ENCODE measurements at places on chromosomes 6 and 20.

GRCh38 chr20:5784735-5785134 lies 34.5 kb downstream of the SHLD1 start:
- no peak for DNase-seq

- DNase-seq: no peak
Measured at GRCh38 chr6:33772902-33773472, 15.9 kb downstream of the LEMD2 start.

DNA sequence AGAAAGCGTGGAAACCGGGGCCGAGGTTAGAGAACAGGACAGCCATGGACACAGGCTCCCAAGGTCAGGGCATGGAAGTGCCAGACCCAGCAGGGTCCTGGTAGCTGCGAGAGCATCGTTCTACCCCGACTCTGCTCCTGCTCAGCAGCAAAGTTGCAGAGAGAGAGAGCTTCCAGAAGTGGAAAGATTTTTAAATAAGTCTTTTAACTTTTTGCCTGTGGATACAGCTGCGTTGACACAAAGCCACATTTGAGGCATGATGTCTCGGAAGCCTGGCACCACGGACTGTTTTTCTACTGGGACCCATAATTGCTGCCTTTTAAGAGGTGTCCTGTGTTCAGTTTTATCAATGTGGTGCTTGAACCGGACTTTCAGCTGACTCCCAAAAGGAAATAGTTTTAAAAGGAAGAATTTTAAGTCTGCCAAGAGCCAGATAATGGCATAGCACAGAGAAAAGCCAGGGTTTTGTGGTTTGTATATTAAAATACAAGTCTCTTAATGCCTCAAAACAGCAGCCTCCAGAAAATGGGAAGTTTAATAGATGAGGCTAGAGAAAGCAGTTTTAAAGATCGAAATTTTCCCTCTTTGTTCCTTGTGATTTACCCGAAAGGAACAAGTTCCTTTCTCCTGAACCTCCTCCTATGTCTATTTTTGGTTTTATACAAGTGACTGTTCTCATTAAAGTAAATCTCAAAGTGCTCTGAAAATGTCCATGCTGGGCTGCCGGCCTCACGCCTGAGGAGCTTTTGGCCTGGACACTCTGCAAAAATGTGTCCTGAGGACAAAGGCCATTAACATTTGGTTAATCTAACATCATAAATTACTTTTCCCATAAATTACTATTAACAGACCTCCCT lies 91.5 kb downstream of the RIN2 start:
- no peak for DNase-seq

- no peak for DNase-seq
Measured at GRCh38 chr20:58790454-58790853, 60.2 kb downstream of the GNAS-AS1 start.

GRCh38 chr20:25042531-25043498 lies 15.1 kb downstream of the ACSS1 start:
- no peak for DNase-seq

DNA sequence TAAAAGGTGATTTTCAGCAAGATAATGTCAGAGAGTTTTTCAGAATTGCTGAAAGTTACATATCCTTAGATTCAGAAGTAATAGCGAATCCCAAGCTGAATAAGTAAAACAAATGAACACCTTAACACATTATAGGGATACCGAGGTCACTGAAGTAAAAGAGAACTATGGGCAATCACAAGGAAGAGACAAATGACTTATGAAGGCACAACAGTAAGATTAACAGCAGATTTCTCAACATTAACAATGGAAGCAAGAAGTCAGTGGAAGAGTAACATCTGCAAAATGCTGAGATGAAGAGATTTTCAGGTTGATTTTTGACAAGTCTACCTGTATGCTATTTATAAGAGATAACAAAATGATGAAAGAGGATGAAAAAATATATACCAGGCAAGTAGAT lies 86.1 kb upstream of the EZR start:
- DNase-seq: no peak

DNA sequence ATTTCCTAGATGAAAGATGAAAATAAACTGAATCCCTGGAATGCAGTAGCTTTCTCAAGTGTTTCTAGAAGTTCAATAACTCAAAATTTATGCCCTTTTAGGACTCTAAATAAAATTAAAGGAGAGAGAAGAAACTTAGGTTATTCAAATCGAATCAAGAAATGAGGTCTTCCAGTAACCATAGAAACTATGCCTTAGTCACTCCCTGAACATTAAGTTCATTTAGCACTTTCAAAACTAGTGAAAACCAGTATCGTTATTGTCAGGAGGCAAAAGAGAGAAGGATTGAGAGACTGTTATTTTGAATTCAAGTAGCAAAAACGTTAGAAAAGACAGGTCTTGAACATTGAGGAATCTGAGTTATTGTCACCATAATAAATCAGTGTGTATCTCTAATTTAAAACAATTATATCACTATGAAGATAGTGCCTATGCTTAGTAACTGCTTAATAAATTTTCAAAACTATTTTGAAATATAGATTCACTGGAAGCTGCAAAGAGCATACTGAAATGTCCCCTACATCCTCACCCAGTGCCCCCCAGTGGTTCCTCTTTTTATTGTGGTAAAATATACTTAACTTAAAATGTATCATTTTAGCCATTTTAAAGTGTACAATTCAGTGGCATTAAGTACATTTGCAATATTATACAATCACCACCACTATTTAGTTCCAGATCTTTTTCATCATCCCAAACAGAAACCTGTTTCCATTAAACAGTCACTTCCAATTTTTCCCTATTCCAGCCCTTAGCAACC lies 4.6 kb downstream of the RPP21 start:
- no peak for DNase-seq

GRCh38 chr6:11367638-11368199 lies 135.3 kb upstream of the NEDD9 start:
- DNase-seq: no peak

DNA sequence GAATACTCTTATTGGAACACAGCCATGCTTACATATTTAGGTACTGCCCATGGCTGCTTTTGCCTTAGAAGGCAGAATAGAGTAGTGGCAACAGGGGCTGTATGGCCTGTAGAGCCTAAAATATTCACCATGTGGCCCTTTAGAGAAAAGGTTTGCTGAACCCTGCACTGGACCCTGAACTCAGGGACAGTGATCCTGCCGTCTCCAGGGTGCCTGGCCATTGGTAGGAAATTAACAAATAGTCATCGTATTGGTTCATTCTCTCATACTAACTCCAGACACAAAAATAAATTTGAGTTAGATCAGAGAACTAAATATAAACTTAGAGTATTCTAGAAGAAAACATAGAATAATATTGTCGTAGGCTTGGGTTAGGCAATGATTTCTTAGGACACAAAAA lies 181.4 kb downstream of the BCAS1 start:
- DNase-seq: no peak

- no peak for DNase-seq
Measured at GRCh38 chr6:53857318-53858094, 62.7 kb downstream of the LRRC1 start.

- DNase-seq: peak; percentile 60
Measured at GRCh38 chr6:4017834-4018170, 61.1 kb downstream of the FAM217A start.

GRCh38 chr20:20085071-20085470 lies 32.7 kb downstream of the CFAP61 start:
- no peak for DNase-seq

- DNase-seq: no peak
Measured at GRCh38 chr6:37174515-37175331, 4.8 kb downstream of the PIM1 start.

GRCh38 chr6:126698732-126699240 lies 358.9 kb downstream of the CENPW start:
- no peak for DNase-seq

DNA sequence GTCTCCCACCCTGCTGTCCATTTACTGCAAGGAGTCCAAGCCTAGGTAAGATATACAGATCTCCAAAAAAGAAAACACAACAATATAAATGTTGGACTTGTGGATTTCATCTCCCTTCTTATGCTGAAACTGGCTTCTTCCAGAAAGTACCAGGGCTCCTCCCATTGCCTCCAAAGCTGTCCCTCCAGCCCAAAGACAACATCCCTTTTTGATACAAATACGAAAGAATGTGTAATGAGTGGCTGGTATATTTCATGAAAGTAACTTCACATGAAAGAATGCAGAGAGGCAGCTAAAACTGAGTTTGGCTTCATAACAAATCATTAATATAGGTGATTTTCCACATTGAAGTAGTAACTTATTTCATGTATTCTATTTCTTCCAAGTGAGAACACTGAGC lies 7.9 kb downstream of the MAFB start:
- DNase-seq: no peak

- no peak for DNase-seq
Measured at GRCh38 chr20:19915111-19915798, 101.9 kb upstream of the NAA20 start.

DNA sequence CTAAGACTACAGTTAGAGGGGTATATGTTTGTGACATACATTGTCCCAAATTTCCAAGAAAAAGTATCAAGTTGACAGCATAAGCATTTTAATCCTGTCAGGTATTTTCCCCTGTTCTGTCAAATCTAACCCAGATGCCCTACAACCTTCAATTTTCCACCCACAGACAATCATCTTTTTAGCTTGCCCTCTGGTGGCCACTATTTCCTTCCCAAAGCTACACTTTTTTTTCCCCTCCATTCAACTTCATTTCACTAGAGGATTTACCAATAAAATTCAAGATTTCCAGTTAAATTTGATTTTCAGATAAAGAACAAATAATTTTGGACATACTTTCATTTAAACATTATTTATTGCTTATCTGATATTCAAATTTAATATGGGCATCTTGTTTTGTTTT lies 286.6 kb downstream of the TENT5A start:
- no peak for DNase-seq

DNA sequence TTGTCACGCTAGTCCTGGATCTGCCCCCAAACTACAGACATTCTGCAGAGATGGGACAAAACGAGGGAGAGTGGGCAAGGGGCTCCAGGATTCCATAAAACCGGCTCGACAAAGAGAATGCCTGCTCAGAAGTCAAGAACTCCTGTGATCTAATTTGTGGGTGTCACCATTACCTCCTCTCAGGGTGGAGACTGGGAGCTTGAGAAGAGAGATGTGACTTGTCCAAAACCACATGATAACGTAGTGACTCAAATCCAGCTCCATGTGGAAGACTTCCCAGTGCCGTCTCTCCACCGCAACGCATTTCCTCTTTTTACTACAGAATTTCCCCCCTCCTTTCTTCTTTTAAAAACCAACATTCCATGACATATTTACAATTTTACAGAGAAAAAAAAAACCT lies 44.3 kb downstream of the TRERF1 start:
- no peak for DNase-seq

GRCh38 chr20:62215020-62215990 lies 4.8 kb downstream of the HRH3 start:
- DNase-seq: no peak

DNA sequence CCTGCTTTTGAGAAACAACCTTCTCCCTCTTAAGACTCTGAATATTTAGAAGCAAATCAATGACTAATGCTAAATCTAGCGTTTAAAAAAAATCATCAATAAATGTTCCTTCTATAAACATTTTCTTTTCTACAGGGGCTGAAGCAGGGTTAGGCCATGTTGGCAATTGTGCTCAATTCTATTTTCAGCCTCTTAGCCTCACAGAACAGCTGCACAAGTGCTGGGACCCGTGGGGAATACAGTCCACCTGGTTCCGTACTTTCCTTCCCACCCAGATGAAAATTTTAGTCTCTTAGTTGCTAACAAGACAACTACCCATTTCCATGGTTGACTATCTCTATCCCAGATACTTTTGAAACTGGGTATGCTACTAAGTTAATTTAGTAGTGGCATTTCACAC lies 138.6 kb downstream of the RPS12 start:
- DNase-seq: no peak

GRCh38 chr20:44110816-44111568 lies 76.0 kb downstream of the JPH2 start:
- no peak for DNase-seq

GRCh38 chr20:31669876-31670275 lies 32.2 kb downstream of the COX4I2 start:
- DNase-seq: no peak

DNA sequence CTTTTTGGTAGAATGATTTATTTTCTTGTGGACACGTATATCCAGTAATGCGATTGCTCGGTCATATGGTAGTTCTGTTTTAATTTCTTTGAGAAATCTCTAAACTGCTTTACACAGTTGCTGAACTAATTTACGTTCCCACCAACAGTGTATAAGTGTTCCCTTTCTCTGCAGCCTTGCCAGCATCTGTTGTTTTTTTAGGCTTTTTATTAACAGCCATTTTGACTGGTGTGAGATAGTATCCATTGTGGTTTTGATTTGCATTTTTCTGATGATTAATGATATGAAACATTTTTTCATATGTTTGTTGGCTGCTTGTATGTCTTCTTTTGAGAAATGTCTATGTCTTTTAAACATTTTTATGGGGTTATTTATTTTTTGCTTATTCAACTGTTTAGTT lies 196.7 kb downstream of the MOXD1 start:
- no peak for DNase-seq

GRCh38 chr6:115908906-115909559 lies 151.7 kb downstream of the FRK start:
- no peak for DNase-seq

DNA sequence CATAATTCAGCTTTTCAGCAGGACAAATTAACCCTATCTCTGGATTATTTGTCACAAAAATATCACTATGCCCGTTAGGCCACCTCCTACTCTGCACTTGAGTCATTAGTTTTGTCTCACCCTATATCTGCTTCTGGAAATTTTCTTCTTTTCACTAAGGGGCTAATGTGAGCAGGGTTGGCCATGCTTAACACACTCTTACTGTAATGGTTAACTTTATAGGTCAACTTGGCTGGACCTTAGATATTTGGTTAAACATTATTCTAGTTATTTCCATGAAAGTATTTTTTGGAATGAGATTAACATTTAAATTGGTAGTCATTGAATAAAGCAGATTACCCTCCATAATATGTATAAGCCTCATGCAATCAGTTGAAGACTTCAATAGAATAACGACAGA lies 394.6 kb upstream of the PTCHD4 start:
- no peak for DNase-seq

GRCh38 chr6:17907406-17908229 lies 79.8 kb downstream of the KIF13A start:
- no peak for DNase-seq

DNA sequence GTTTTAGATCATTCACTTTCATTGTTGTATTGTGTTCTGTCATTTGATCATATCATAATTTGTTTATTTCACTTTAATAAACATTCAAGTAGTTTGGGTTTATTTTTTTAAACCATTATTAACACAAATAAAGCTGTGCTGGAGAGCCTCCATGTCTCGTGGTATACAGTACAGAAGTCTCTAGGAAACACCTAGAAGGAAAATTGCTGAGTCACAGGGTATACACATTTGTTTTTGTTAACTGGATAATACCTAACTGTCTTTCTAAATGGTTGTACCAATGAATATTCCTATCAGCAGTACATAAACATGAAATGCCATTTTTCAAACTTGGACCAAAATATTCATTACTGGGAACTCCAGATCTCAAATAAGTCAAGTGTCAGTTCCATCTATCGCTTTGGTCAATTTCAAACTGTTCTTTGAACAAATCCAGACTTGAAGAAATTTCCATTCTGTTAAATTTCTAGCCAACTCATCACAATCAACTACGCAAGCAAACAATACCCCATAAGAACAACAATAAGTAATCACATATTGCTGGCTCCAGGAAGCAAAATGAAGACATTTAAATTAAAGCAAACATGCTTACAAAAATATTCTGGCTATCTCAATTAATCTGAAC lies 138.1 kb downstream of the ATXN1 start:
- DNase-seq: no peak
